ENCODE measurements at places on chromosomes 4 and X.

- no peak for DNase-seq
These were observed 18.0 kb downstream of the RBM10 start for GRCh38 chrX:47162927-47163583.

GRCh38 chr4:146049802-146050201 is 111.2 kb upstream of the ZNF827 start:
- DNase-seq: no peak

DNA sequence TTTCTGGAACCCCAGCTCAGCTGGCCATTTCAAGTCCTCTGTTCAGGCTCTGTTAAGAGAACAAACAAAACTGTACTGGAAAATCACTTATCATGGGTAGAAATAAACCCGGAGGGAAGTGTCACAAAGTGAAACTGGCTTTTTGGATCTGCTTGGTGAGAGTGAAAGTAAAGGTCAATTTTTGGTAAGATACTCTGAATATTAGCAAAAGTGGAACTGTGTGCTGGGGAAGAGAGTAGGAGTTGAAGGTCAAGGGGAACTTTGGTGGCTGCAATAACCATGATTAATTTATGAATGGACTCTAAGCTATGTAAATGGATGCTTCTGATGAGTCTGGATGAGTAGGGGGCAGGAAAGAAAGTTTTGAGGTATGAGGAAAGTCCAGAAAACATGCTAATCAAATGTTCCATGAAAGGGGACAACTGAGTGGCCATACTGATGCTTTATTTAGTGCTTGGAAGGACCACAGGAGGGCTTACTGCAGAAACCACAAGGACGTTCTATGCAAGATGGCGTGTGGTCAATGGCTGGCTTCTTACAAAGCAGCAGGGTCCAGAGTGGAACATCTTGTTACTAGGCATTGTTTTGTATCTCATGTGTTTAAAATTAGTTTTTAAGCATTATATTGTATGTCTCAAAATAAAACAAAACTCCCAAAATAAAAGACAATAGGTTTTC is 36.8 kb upstream of the TNIP3 start:
- DNase-seq: no peak

- no peak for DNase-seq
These were observed 172.1 kb upstream of the SLC7A11 start for GRCh38 chr4:138414202-138414601.
